DMS 273 treated with DMSO at 0.1 percent for 48 hours (cell line): ENCODE measurements at places on chromosomes 5 and 9.
A peak's percentile ranks its signal among the peaks of the same experiment; 100 is the strongest.

DNA sequence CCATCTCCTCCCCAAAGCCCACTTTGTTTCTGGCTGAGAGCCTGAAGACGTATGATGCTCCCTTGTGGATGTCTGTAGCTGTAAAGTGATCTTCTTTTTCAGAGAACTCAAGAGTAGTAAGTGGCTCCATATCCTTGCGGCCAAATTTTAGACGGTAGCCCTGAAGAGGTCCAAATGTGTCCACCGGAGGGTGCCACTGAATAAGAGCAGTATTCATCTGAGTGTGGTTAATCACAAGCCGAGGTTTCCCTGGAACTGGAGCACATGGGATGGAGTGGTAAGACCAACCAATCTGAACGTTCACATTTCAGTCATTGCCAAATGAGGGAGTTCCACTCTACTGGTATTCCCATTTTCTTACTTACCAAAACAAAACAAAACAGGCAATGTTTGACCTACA is 686.5 kb upstream of the DMAC1 start:
- DNase-seq: no peak

DNA sequence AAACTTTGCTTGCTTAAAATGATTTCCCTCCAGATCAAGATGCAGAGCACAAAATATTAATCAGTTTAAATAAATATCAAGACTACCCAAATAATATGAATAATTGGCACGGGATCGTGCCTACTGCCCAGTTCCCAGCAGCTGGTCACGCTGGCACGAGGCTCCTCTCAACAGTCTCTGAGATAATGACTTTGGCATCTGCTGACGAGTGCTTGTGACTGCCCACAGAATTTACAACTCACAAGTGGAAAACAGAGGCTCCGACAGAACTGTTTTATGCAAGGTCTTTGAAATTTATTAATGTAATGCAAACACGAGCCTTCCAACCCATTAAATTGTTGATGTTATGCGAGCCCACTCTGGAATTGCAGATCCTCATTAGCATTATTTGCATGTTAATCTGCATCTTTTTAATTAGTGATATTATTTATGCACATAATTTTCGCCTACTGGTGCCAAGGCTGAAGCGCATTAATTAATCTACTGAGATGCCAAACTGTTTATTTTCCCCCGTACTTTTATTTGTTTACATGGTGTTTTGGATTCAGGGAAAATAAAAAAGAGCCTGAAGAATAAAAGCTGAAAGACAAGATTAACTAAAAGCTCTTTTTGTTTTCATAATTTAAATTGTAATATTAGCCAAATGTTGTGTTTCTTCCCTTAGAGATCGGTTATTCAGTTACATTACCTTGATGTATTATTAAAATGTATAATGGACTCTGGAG is 369.3 kb upstream of the IRX1 start:
- no peak for DNase-seq

DNA sequence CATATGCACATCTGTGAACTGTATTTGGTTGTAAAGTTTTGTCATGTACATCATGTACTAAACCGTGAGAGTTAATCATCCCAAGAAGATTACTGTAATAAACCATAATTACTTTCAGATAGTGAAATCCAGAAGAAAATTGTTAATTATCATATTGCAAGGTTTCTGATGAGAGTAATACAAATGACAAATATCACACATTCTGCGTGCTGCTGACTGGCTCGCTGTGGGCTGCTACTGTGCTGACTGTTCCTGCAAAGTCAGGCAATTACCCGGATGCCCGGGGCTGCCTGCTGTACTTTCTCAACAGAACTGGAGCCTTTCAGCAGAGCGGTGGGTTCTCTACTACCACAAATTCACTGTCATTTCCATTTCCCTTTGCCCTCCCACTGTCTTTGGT is 68.3 kb downstream of the SMARCA2 start:
- no peak for DNase-seq

GRCh38 chr9:89781838-89782540 is 177.2 kb downstream of the GADD45G start:
- DNase-seq: no peak

- DNase-seq: no peak
Measured at GRCh38 chr9:131422241-131422792, 28.4 kb downstream of the PRRC2B start.

- no peak for DNase-seq
Measured at GRCh38 chr9:105883847-105884246, 189.5 kb downstream of the TMEM38B start.

GRCh38 chr9:132639322-132639721 is 30.5 kb downstream of the DDX31 start:
- DNase-seq: no peak

DNA sequence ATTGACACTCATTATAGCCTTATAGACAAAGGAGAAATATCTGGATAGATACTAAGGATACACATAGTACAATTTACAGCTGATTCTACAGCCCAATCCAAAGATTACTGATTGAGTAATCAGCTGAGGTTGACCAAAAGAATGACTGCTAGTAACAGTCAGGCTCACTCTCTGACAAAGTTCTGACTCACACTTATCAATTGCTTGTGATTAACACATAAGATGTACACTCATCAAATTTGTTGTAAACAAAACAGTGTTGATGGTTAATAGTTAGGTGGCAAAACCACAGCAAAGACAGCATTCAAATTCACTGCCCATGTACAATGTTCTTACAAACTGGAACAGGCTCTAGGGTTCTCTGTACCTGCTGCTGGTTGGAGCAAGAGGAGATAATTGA is 422.7 kb downstream of the TLE1 start:
- no peak for DNase-seq

DNA sequence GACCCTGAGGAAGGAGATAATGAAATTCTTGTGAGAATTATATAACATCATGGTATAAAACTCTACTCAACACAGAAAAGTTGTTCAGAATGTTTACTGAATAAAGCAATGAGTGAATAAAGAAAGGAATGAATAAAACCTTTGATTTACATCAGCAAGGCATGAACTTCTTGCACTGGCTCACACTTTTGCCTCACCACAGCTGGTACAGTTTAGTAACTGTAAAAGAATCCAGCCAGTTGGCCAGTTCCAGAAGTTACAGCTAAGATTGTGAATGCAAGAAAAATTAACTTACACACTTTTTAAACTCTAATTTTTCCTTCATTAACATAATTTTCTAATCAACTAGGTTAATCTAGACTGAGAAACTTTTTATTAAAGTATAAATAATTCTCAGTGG is 490.9 kb downstream of the NFIB start:
- no peak for DNase-seq

- no peak for DNase-seq
Measured at GRCh38 chr5:172904643-172905345, 54.4 kb upstream of the RPL26L1 start.

DNA sequence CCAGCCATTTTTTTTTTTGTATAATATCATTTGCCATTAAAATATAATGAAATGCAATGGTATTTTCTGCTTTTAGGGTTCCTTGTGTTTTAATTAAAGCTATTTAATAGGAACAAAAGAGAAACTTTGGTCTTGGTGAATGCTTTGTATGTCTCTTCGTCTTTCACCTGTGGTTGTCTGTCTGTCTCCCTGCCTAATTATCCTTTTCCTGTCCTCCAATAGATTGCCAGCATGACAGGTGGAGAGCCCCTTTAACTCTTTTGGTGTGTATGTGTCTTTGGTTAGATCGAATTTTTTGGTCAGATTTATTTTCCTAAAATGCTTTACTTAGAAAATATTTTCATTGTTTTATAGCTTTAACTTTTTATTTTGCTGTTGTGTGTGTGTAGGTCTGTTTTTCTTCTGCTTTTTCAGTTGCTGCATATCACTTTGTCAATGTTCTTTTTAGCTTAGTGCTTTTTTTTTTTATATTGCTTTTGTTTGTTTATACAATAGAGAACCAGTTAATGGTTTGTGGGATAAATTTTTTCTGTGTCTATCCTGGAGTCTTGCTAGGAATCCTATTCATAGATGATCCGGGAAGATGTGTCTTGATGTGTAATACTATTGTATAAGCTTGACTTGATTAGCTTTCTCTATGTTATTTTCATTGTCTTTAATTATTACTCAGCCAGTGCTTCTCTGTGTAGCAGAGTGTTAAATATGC is 8.6 kb downstream of the CHMP5 start:
- DNase-seq: no peak

DNA sequence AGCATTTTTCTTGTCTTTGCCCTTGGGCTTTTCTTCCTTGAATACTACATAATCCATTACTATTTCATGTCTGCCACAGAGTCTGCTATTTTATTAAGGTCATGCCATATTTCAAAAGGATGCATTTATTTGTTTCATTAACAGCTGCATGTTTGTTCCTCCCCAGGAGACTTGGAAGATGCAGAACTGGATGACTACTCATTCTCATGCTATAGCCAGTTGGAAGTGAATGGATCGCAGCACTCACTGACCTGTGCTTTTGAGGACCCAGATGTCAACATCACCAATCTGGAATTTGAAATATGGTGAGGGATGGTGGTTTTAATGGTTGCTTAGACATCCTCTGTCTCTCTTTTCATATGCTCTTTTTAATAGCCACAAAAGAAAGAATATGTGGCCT is 4.0 kb downstream of the IL7R start:
- DNase-seq: no peak

- no peak for DNase-seq
Measured at GRCh38 chr5:82886911-82887310, 190.3 kb downstream of the TMEM167A start.

GRCh38 chr9:34522091-34522887 is 501 bp downstream of the ENHO start:
- DNase-seq: no peak

GRCh38 chr9:14180093-14180959 is 133.6 kb downstream of the NFIB start:
- no peak for DNase-seq

DNA sequence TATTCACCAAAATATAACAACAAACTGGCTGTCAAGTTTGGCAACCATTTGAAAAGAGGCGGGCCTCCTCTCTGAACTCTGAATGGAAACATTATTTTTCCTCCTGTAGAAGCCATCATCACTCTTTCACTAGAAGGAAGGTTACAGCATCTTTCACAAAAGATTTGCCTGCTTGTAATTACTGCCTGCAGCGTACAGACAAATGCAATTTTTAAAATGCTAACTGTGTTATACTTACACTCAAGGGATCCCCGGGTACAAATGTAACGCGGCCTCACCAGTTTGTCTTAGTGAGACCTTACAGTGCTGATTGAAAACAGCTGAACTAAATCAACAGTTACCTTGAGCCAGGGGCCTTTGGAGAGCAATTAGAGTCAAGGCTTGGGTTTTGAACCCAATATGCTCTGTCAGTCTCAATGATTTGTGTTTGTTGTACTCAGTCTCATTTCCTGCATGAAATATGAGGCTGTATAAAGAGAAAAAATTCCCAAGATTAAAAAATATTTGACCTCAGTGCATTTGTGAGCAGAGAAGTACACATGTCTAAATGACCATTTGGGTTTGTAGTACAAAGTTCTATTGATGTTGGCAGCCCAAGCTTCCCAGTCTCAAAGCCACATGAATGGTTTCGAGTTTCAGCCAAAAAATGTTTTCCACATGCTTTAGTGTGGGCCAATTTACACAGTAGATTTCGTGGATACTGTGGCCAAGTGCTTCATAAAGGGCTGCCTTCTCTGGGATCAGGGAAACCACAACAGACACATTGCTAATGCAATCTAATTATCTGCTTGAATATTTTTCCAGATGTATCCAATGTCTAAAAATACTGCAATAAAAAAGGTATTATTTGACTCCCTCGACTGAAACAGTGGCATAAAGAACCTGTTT is 500.0 kb downstream of the SPATA31D1 start:
- no peak for DNase-seq

DNA sequence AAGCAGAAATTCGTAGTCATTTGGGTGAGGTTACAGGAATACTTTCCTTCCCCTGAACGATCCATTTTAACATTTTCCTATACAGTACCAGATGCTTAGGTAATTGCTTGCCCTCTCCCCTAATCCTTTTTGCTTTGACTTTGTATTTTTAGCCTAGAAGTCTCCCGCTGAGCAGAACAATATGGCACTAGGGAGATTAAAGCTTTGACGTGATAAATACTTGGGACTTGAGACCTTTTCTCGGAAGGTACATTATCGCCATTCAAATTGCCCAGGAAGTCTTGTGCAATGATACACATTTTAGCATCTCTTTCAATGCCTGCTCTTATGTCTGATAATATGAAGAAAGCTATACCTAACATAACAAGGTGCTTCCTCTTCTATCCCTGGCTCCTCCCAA is 22.9 kb upstream of the SPATA31C2 start:
- no peak for DNase-seq

- DNase-seq: peak; percentile 89
Measured at GRCh38 chr9:133347985-133348717, at the start of the genes MED22 and RPL7A. Gene MED22, minus strand, starts transcription at chr9:133348131. Its CDS starts 1,469 bp downstream, at chr9:133346662. Gene RPL7A, plus strand, starts transcription at chr9:133348218. Its CDS starts 26 bp downstream, at chr9:133348244.

- DNase-seq: no peak
Measured at GRCh38 chr5:124865603-124866354, 119.3 kb upstream of the ZNF608 start.

DNA sequence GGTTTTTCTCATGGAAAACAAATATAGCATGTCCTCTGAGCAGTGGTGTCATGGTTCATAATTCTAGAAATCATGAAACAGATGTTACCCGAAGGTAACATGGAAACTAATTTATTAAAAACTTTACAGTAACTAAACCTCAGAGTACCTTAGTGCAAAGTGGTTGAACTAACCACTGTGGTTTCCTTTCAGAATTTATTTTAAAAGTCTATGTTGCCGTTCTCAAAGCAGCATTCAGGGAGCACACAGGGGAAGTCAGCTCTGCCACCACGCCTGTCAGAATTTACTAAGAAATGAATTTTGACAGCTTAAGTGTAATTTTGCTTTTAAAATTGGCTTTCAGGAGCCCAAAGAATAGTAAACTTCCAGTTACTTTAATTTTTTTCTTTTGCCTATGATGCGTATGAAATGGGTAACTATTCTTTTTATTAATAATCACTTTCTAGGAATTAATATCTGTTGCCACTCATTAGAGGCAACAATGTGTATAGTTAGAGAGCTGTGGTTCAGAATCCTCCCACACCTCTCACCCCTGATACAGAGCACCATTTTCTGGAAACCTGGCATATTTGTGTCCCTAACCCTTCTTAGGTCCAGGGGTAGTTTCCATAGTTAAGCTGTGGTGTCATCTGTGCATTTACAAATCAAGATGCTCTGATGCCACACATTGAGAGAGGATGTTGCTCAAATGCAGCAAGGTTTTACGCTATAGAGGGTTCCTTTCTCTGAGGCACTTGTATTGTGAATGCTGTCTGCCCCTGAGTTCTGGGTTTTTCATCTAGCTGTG is 202.6 kb downstream of the ZSWIM6 start:
- DNase-seq: no peak

GRCh38 chr5:140299056-140299455 is 3.8 kb downstream of the PFDN1 start:
- DNase-seq: no peak

DNA sequence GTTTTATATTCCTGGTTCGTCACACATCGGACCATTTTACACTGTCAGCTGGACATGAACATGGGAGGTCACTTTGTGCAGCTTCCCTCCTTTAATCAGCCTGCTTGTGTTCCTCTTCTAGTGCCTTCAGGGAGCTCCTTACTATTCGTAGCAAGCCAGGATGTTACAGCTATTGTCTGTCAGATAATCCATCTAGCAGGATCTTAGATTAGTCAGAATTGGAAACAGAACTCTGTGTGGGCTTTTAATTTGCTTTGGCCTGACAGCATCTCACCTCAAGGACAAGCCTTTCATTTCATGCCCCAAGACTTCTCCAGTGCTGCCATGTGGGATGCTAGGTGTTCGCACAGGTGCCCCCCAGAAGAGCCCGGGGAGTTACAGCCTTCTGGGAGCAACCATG is 30.2 kb upstream of the EPB41L4B start:
- DNase-seq: no peak

- no peak for DNase-seq
Measured at GRCh38 chr5:112491257-112491656, 72.2 kb upstream of the EPB41L4A start.
